ENCODE measurements at places on chromosomes 16 and 17.

DNA sequence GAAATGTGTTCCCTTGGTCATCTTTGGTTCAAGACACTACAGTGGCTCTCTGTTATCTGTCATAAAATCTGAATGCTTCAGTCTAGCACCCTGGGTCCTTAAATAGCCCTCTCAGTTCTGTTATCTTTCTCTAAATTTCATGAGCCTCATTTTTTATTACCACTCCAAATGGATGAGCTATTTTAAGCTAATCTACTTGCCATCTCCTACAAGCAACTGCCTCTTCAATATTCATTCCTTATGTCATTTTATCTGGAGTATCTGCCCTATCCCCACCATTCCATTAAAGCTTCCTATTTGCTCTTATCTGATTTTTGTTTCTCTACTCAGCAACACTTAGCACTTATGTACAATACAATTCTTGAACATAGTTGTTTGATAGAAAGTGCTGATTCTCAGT lies 28.0 kb upstream of the EVI2A start:
- DNase-seq: no peak

DNA sequence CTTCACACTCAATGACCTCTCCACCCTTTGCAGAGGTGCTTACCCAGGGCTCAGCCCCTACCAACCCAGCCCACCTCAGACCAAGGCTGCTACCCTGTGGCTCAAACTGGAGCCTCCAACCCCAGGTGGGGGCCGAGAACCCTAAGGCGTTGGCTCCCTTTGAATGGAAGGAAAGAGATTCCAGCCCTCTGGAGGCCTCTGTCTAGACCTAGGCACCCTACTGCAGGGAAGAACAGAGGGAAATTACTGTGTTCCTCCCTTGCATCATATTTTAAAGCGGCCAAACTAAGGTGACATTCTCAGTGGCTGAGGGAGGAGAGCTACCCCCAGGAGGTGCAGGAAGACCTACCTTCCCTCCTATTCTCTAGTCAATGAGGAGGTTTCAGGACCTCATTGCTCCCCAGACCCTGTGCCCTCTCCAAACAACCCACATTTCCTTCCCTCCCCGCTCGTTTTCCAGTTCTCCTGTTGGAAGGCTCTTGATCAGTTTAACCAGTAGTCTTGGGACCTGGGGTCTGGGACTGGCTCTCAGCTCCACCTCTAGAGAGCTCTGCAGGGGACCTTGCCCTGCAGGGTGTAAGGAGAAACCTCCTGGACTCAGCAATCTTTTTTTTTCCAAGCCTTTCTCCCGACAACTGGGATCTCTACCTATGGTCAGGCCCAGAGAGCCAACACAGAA lies 5.5 kb upstream of the HOXB8 start:
- DNase-seq: no peak

DNA sequence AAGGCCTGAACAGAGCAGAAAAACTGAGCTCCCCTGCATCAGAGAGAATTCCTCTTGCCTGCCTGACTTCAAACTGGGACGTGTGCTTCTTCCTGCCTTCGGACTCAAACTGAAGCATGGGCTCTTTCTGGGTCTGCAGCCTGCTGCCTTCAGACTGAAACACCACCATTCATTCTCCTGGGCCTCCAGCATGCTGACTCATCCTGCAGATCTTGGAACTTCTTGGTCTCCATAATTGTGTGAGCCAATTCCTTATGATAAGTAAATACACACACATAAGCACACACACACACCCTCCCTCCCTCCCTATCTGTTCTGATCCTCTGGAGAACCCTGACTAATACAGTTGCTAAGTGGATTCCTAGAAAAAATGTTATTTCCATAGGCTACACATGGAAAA lies 874.3 kb upstream of the EEF2KMT start:
- no peak for DNase-seq

DNA sequence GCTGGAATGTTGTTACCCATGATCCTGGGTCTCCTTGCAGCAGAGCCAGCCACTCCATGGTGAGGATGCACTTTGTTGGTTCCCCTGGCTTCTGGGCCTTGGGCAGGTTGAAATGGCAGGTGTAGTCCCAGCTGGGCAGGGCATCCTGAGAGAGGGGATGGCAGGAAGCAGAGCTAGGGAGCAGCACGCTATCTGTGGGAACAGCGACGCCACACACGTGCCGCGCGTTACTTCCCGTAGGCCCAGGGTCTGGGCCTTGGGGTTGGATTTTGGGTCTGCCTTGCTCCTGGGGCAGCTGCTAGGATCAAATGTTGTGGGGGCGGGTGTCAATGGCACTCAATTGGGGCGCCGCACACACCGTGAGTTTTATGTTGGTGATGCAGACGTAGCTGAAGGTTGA lies 368.0 kb downstream of the CPPED1 start:
- no peak for DNase-seq

GRCh38 chr16:74216319-74216718 lies 80.3 kb upstream of the PSMD7 start:
- no peak for DNase-seq

DNA sequence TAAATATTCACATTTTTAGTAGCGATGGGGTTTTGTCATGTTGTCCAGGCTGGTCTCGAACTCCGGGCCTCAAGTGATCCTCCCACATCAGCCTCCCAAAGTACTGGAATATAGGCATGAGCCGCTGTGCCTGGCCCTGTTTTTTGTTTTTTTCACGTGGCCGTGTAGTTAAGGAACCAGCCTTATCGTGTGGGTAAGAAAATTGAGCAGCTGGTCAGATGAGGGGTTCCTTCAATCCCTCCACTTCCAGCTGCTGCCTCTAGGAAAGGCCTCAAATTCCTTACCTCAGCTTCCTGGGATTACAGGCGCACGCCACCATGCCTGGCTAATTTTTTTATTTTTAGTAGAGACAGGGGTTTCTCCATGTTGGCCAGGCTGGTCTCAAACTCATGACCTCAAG lies 5.9 kb upstream of the DPEP2 start:
- DNase-seq: no peak

DNA sequence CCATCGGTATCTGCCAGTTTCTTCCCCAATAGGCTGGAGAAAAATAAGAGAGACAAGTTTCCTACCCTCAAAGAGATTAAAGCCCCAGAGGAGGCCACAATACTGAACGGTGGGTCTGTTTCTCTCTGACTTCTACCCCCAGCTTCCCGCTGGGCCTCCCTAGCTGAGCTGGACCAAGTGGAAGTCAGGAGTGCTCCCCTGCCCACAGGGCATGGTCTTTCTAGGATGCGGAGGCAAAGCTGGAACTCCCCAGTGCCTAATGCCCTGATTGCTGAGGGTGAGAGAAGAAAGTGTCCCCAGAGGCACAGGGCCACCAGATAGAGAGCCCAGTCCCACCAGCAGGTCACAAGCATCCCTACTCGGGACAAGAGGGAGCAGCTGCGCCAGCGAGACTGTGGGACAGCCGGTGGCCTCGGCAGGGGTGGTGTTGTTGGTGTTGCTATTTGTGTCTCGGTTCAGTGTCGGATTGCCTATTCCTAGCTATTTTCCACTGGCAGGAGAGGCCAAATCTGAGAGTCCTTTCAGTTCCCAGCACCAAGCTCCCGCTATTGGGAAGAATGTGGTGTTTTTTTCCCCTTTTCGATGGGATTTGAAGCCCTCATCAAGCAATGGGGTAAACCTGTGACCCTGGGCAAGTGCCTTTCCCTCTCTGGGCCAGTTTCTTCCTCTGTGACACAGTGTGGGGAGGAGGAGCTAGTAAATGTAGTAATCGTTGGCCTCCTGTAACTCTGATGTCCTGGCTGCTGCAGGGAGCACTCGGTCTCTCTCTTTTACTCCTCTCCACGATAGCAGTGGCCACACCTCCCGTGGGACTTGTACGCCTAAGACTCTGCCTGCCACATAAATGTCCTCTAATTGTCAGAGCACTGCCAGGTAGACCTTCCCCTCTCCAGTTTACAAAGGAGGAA lies 22.5 kb upstream of the TBX2 start:
- DNase-seq: no peak

- DNase-seq: no peak
Observed at GRCh38 chr16:25012525-25012991, 2.6 kb downstream of the ARHGAP17 start.

DNA sequence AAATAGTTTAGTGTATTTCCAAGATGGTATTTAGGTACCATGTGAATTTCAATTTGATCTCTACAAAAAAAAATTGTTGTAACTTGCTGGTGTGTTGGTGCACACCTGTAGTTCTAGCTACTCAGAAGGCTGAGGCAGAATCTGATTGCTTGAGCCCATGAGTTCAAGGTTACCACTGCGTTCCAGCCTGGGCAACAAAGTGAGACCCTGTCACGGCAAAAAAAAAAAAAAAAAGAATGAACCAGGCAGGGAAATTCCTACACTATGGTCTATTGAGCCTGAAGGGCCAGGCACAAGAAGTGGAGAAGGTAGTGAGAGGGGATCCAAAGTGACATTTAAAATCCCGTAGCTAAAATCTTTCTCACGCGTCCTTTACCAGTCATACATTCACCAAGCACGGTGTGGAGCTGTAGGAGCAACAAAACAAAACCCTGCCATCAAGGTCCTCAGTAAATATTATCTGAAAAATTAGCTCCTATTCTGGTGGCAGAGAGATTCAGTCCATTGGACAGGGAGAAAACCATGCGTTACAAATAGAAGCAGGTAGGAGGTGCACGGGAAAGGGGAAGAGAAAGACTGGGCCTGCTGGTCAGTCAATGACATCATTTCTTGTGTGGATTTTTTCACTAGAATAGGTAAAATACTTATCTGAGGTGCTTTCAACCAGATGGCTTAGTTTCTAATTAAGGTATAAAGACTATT lies 27.3 kb downstream of the TXNDC11 start:
- no peak for DNase-seq

- DNase-seq: no peak
Observed at GRCh38 chr16:20401475-20402016, 3.0 kb downstream of the PDILT start.

DNA sequence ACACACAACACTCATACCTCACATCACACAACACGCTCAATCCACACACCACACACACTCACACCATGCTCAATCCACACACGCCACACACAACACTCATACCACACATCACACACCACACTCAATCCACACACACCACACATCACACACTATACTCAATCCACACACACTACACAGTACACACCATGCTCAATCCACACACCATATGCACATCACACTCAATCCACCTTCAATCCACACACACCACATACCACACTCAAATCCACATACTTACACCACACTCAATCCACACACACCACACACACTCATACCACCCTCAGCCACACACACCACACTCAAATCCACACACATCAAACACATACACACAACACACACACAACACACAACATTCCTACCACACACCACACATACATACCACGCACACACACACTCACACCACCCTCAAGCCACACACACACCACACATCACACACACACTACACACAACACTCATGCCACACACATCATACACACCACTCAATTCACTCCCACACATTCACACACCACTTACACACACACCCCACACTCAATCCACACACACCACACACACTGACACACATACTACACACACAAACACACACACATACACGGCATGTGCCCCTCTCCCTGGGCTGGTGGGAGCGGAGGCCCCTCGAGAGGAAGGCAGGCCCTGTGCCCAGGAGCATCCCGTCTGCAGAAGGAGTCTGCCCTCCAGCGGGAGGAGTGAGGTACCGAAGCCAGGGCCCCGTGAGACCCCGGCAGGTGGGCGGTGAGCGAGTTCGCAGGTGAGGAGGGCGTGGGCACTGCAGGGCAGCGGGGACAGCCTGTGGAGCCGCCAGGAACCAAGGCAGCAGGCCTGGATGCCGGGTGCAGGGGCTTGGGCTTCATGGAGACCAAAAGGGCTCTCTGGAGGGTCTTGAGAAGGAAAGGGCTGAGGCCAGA lies 33.1 kb upstream of the RPTOR start:
- no peak for DNase-seq

DNA sequence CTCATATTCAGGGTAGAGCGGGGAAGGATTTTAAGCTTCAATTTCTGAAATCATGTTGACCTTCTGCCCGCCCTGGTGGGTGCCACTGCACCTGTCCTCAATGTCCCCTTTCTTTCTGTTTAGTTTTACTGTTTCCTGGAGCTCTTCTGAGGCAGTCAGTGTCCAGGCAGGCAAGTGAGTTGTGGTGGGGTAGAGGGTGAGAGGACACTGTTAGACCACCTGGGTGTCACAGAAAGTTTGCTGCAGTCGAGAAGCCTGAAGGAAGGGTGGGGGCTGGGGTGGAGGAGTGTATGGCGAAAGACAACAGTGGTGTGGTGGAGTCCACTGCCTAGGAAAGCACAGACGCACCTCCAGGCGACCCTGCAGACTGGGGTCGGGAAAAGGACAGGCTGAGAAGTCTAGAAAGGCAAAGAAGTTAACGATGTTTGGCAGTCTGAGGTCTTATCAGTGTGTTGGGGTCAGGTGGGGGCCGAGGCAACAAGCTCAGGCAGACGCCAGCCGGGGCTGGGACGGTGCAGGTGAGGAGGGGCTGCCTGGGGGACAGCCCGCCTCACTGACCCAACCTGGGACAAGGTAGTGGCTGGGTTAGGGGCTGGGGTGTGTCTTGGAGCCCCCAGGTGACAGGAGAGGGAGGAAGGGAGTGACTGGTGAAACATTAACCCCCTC lies 23.3 kb upstream of the HOXB13 start:
- no peak for DNase-seq

- no peak for DNase-seq
Observed at GRCh38 chr17:77616254-77616731, 342.2 kb upstream of the TNRC6C start.

DNA sequence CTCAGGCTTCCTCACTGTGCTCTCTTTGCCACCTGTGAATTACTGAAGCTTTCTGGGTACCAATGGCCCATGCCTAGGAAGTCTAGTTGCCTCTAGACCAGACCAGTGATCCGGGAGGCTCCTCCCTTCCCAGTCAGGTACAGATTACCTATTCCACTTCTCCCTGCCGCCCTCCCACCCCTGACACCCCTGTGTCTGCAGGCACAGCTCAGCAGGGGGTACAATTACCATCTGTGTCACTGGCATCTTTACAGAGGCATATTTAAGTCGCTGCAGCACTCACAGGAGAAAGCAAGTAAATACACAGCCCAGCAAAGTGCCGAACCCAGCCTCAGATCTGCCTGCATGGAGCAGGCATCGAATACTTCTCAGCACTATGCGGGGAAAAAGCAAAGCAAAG lies 5.3 kb upstream of the WSCD1 start:
- no peak for DNase-seq

DNA sequence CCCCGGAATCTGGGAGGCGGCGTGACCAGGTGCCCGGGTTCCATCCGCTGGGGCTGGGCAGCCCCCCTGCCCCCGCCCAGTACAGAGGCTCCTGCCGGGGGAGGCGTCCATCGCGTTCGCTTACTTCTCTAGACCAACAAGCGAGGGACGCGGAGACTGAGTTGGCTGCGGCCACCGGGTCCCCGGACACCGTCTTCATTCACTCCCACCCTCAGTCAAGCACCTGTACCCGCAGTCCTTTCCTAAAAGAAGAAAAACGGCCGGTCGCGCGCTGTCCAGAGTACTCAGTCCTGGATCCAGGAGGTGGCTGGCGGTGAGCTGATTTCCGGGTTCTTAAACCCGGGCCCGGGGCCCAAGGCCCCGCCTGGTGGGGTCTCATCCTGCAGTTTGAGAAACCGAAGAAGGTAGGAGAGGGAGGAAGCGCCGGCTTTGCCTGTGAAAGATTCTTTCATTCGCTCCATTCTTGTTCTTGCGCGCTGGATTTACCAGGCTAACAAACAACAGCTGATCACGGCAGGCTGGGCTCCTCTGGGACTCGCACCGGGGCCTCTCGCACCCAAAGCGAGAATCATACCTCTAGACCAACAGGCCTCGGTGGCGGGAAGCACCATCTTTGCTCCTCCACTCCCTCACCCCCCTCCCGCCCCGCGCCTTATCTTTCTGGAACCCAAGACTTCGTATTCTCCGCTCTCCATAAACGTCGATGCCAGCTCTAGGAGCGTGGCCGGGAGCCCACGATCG lies 17.4 kb upstream of the OR1F1 start:
- DNase-seq: no peak

GRCh38 chr17:11999696-12000095 lies 2.4 kb upstream of the ZNF18 start:
- no peak for DNase-seq
